ENCODE measurements at places on chromosomes 1 and 21.

GRCh38 chr1:98963064-98963758 lies 41.5 kb downstream of the PLPPR5 start:
- no peak for DNase-seq

DNA sequence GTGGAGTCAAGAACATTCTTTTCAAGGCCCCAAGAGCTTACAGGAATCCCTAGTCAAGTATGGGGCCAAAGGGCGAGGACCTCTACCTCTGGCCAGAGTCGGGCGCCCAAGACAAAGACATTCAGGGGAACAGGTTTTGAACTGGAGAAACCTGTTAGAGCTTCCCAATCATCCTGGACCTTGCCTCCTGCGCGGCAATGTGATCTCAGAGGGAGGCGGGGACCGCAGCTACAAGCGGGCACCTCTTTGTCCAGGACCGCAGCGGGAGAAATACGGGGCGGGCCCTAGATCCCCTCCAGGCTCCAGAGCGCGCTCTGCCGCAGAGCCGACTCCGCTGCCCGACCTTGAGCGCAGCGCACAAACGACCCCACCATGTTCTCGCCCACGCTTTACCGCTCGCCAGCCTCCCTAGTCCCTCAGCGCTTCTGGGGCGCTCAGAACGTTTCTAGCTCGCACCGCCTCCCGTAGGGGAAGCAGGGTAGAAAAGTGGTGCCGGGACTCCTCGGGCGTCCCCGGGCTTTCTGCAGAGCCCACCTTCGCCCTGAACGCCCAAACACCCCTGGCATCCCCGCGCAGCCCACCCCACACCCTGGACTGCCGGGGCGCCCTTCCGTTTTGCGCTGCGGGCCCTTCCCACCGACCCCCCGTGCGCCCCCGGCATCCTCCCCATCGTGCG lies 28.1 kb downstream of the RABIF start:
- no peak for DNase-seq

DNA sequence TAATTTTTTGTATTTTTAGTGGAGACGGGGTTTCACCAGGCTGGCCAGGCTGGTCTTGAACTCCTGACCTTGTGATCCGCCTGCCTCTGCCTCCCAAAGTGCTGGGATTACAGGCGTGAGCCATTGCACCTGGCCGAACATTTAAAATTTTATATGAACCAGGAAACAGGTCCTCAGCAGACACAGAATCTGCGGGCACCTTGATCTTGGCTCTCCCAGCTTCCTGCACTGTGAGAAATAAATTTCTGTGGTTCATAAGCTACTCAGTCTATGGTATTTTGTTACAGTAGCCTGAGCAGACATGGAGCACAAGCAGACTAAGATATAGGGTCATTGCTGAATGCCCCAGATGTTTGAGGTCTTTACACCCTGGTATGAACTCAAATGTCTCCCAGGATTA lies 23.6 kb upstream of the CTH start:
- no peak for DNase-seq

DNA sequence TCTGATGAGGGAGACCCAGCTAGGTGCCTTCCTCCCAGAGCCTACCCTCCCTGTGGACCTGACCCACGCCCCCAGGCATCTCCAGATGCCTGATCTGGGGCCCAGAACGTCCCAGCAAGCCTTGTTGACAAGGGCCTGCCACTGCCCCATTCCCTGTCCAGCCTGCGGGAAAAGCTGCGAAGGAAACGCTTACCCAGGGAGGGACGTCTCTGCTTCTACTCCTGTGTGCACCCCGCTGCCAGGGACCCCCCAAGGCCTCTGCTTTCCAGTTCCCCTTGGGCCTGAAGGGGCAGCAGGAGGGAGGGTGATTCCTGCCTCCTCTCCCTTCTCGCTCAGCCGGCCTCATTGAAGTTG lies 11.6 kb upstream of the CLSTN1 start:
- no peak for DNase-seq

- no peak for DNase-seq
Measured at GRCh38 chr1:145879775-145880174, 5.9 kb downstream of the ANKRD35 start.

GRCh38 chr1:119747451-119747850 lies 21.3 kb downstream of the HMGCS2 start:
- no peak for DNase-seq
